Diencephalon (tissue), 1 donor: ENCODE measurements at places on chromosomes 12 and 14. TPM values are rescaled to one million over a fixed set of nuclear protein-coding genes. Genes with fewer than 3 reads are reported as not detected.

Gene KRT3
- 0.23 TPM for total RNA-seq

Gene SIX6
- total RNA-seq = 0.69 TPM

Gene FBXL14
- 18.5 TPM for total RNA-seq

Gene RAPGEF3
- 16.6 TPM for total RNA-seq

Gene OR4K14
- total RNA-seq = not detected

Gene AMHR2
- total RNA-seq = not detected

Gene HOXC10
- total RNA-seq = not detected

Gene GLT8D2
- total RNA-seq = 11.5 TPM

Gene WDHD1
- 10.8 TPM for total RNA-seq

Gene GLRX5
- 38.5 TPM for total RNA-seq

Gene NOXRED1
- total RNA-seq = 0.69 TPM

Gene GLT1D1
- 24.9 TPM for total RNA-seq

Gene GDF11
- total RNA-seq = 12.7 TPM

Gene TMEM132C
- 8.1 TPM for total RNA-seq

Gene LYZ
- 7.4 TPM for total RNA-seq

Gene SLC25A47
- not detected for total RNA-seq

Gene RBP5
- total RNA-seq = 0.46 TPM

Gene HOXC13
- not detected for total RNA-seq

Gene MRPL42
- total RNA-seq = 63.0 TPM

Gene CPM
- total RNA-seq = 2.5 TPM

Gene SCN8A
- 74.3 TPM for total RNA-seq

Gene TGM1
- 3.0 TPM for total RNA-seq

Gene CLEC7A
- 2.1 TPM for total RNA-seq

Gene AQP2
- not detected for total RNA-seq

Gene TBX3
- total RNA-seq = 7.6 TPM

Gene RNFT2
- 56.3 TPM for total RNA-seq

Gene NPFF
- 1.2 TPM for total RNA-seq

Gene TMCC3
- 17.1 TPM for total RNA-seq

Gene CLEC4A
- 1.4 TPM for total RNA-seq

Gene BIN2
- 2.3 TPM for total RNA-seq

Gene ETFRF1
- 37.6 TPM for total RNA-seq

Gene ABCB9
- 15.9 TPM for total RNA-seq

Gene TAS2R13
- total RNA-seq = 4.8 TPM

Gene PRB2
- not detected for total RNA-seq

Gene SOAT2
- total RNA-seq = not detected

Gene AREL1
- 64.4 TPM for total RNA-seq

Gene PRB4
- total RNA-seq = not detected

Gene GYS2
- total RNA-seq = not detected

Gene MYF5
- not detected for total RNA-seq

Gene CCDC196
- not detected for total RNA-seq

Gene RASSF9
- 7.2 TPM for total RNA-seq

Gene HVCN1
- 6.9 TPM for total RNA-seq

Gene ABCC9
- 22.8 TPM for total RNA-seq

Gene OR4N5
- not detected for total RNA-seq

Gene TCP11L2
- 53.5 TPM for total RNA-seq

Gene TPPP2
- not detected for total RNA-seq

Gene COX8C
- total RNA-seq = not detected

Gene IL22
- total RNA-seq = not detected

Gene KRT85
- not detected for total RNA-seq

Gene REP15
- total RNA-seq = 1.6 TPM

Gene TTC9
- total RNA-seq = 29.3 TPM

Gene CLEC14A
- 5.3 TPM for total RNA-seq

Gene MGAT4C
- total RNA-seq = 82.4 TPM

Gene HOXC12
- total RNA-seq = not detected

Gene DTX1
- total RNA-seq = 34.8 TPM

Gene MYO1H
- total RNA-seq = 1.4 TPM

Gene GCH1
- 6.2 TPM for total RNA-seq
